ENCODE measurements at places on chromosomes 1 and 21.

- no peak for DNase-seq
Observed at GRCh38 chr1:227541796-227542152, 21.6 kb upstream of the ZNF678 start.

GRCh38 chr1:14855268-14855667, 256.8 kb downstream of the KAZN start:
- DNase-seq: no peak

DNA sequence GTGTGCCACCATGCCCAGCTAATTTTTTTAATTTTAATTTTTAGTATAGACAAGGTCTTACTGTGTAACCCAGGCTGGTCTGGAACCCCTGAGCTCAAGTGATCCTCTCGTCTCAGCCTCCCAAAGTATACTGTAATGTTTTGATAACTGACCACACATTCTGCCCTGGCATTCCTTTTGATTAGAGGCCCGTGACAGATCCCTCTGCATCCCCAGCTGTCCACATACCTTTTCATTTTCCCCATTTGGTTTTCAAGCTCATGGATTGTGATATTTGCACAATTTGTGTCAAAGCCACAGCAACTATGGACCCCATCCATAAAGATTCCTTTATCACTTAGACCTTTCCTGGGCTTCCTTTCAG, 116.8 kb upstream of the ATP1A1 start:
- DNase-seq: no peak

DNA sequence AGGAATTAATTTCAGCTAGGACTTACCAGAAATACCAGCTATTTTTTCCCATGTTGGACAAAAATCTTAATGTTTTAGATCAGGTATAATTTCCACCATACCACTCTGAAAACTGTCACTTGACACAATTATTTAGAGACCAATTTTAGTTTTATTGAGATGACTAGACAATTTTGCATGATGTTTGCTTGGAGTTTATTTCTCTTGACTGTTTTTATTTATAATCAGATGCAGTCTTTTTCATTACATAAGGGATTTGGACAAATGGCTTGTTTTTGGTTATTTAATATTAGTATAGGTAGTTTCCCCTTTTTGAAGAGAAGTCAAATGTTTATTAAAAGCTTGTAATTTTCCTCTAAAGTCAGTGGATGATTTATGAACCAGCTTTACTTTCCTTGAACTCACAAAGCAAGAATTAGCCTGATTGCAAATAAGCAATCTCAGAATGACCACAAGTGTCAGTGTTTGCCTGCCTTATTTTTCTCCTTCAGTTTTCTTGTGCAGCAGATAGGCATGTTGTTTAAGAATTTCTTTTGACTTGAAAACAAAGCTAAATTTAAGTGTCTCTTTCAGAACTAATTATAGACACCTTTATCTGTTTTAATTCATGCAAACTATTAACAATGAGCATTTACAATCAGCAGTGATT, 3.8 kb upstream of the B3GALT2 start:
- DNase-seq: no peak

DNA sequence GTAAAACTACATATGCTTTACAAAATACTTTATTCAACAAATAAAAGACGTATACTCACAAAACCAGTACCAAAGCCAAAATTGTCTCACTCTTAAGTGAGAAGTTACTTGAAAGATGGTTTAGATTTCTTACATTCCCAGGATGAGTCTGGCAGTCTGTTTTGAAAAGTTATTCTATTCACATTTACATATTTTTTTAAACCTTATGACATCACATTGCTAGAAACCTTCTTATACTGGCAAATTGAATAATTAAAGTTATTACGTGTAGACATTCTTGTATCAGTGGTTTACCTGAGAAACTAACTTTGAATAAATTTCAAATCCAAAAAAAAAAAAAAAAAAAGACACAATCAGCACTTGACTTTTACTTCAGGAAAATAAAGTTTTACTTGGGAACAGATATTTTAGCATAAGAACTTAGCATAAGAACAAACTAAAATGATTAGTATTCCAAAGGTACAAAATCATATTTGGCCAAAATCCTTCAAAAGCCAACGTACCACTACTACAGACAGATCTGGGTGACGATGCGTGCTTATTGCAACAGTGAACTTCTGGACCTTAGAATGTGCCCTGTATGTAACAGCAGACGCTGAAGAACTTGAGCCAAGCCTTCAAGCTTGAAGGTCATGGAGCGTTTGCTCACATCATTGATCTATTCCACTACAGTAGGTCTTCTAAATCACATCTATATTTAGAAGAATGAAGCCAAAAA, 2.5 kb downstream of the CDC42BPA start:
- no peak for DNase-seq

DNA sequence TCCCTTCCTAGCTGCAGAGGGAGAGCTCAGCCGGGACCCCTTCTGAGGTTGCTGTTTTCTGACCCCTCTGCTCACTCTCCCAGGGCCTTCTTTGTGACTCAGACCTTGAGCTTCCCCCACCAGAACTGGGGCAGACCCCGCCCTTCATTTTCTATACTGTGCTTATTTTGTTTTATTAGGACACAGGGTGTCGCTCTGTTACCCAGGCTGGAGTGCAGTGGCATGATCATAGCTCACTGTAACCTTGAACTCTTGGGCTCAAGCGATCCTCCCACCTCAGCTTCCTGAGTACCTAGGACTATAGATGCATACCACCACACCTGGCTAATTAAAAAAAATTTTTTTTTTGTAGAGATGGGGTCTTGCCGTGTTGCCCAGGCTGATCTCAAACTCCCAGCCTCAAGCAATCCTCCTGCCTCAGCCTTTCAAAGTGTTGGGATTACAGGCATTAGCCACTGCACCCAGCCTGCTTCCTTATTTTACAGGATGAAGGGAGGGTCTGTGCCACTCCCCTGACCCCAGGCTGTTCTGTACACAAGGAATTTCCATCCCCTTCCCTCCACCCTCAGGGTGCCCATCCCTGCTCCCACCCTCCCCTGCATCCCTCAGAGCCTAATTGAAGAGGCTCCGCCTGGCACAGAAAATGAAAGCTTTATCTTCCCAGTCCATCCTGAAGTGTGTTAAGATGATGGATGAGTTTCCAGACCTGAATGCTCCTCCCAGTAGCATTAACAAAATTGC, 195.2 kb upstream of the POU3F1 start:
- DNase-seq: no peak

GRCh38 chr1:24694380-24694843, 50.8 kb upstream of the CLIC4 start:
- DNase-seq: no peak

- DNase-seq: no peak
Observed at GRCh38 chr1:111624382-111624781, 4.8 kb downstream of the RAP1A start.

DNA sequence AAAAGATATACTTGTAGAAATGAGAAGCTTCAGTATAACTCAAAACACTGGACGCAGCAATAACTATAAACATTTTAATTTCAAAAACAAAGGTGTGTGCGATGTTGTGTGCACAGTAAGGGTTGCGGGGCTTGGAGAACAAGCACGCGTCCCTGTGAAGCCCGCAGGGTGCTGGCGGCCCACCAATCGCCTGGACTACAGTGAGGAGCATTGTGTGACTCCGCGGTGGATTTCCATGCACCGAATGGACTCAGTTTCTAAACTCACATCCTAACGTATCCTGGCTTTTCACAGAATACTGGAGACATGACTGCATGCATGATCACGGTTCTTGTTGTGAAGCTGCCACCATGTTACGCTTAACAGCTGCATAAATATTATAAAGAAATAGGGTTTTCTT, 33.0 kb downstream of the NTPCR start:
- DNase-seq: no peak

DNA sequence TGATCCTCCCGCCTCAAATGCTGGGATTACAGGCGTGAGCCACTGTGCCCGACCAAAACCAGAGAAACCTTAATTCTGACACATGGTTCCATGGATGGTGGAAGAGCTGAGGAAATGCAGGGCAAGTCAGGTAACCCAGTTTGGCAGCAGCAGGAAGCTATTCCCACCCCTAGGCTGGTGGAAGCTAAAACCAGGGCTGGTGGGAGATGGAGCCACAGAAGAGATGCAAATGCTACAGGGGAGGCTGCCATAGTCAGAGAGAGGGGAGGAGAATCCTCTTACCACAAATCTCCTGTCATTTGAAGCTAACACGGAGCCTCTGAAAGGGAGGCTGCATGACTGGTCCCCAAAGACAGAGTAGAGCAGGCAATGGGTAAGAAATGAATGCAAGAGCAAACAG, 4.1 kb upstream of the CDC42BPA start:
- DNase-seq: no peak

DNA sequence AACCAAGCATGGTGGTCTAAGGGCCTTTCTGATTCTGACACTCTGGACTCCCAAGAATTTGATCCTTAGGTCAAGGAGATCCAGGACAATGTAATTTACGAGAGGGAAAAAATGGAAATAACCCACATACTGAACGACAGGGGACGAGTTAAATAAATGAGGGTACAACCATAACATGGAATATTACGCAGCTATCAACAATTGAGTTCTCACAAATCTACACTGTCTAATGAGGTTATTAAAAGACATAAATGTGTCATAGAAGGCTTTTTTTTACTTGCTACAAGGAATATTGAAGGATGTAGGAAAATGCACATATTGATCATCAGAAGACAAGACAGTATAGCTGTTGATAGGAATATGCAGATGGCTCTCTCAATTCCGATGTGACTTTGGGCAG, 23.8 kb downstream of the SDC3 start:
- DNase-seq: no peak

DNA sequence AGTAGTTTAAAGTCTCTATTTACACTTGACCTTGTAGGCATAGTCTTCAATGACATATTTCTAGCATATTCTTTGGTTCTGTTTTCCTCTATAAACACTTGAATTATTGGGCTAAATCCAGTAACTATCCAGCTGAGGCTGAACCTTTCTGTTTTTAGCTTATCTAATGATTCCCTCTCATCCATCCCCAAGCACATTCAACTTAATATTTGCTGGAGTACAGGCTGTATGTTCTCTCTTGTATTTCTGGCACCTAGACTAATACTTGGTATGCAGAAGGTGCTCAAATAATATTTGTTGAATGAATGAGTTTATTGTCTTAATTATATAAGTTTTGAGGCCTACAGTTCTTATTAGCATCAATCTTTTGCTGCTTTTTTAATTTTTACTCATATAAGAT, 88.7 kb downstream of the RABGAP1L start:
- DNase-seq: no peak

DNA sequence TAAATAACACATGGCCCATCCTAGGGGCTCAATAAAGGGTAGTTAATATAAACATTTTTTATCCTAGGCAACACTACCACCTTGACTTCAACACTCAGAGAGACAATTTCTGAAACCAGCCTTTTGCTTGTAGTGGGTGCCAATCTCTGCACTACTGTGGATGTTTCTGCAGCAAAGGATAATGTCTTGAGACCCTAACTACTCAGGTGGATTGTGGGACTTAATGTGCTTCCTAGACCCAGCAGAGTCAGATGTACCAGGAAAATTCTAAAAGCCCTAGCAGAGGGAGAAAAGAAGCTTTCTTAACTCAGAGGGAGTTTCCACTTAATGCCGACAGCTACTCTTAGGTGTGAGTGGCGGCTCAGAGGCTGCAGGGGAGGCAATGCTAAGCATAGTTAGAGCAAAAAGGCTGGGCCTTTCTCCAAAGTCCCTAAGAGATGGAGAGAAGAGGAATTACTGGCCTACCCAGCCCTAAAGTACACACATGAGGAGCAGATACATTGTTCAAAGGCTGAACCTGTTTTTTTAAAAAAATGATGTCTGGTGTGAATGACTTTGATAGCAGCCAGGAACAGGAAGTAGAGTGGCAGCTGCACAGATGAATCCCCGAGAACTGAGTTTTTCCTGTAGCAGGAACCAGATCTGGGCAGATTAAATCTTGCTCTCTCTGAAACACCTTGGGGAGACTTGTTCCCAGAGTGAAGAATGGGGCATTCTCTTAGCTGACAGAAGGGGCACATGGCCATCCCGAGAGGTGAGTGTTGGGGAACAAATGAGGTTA, 33.5 kb upstream of the ABCD3 start:
- DNase-seq: no peak

- no peak for DNase-seq
Observed at GRCh38 chr21:37503848-37504467, 137.4 kb downstream of the DYRK1A start.

GRCh38 chr1:41397753-41398330, 36.6 kb downstream of the FOXO6 start:
- no peak for DNase-seq

DNA sequence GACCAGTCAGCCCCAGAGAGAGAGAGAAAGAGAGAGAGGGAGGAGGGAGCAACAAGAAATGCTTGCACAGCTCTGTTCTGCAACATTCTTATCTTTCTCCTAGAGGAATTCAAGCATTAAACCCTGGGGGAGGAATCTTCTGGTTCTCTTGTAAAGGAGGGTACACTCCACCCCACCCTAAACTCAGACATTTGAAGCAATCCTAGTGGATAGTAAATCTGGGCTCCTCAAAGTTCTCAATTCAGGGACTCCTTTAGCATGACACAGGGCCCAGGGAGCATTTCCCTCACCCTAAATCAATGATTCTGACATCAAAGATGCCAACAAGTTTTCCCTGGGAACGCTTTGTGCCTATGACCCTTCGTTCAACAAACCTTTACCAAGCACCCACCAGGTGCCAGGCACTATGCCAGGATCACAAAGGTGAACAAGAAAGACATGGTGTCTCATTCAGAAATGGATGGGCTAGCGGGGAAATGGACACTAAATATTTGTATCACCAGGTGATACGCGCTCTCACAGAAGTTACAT, 11.9 kb upstream of the CAPN2 start:
- DNase-seq: no peak

- no peak for DNase-seq
Observed at GRCh38 chr1:78683079-78683478, 33.4 kb downstream of the IFI44 start.

- no peak for DNase-seq
Observed at GRCh38 chr1:154502066-154502743, at the start of the genes SHE and TDRD10. Gene SHE, minus strand, starts transcription at chr1:154502412. Its CDS starts 386 bp downstream, at chr1:154502026. Gene TDRD10, plus strand, starts transcription at chr1:154502219. Its CDS starts 4,685 bp downstream, at chr1:154506904.

DNA sequence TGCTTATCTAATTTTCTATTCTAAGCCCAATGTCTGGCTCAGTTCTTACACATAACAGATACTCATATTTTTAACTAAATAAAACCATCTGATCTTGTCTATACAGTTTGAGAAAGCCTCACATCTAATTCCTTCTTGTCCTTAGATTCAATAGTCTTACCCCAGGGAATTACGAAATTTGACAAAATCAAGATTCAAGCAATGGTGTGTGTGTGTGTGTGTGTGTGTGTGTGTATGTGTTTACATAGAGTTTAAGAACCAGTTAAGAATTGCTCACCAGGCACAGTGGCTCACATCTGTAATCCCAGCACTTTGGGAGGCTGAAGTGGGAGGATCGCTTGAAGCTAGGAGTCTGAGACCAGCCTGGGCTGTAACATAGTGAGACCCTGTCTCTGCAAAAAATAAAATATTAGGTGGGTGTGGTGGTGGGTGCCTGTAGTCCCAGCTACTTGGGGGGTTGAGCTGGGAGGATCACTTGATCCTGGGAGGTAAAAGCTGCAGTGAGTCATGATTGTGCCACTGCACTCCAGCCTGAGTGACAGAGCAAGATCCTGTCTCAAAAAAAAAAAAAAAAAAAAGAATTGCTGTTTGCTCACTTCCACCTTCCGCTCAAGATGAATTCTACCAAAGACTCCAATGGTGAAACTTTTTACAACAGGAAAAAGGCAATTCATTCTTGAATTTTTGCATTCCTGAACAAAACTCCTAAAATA, 6.2 kb downstream of the WDR64 start:
- DNase-seq: no peak

GRCh38 chr1:207398986-207399385, 55.1 kb upstream of the CR2 start:
- no peak for DNase-seq

GRCh38 chr1:188689542-188689941, 1788.1 kb downstream of the BRINP3 start:
- DNase-seq: no peak
